Daoy (cell line): ENCODE measurements at places on chromosomes 6 and 20.

GRCh38 chr6:14510038-14510437 is 392.5 kb downstream of the CD83 start:
- no peak for DNase-seq

GRCh38 chr6:32607988-32608298 is 18.3 kb upstream of the HLA-DRB1 start:
- no peak for DNase-seq

DNA sequence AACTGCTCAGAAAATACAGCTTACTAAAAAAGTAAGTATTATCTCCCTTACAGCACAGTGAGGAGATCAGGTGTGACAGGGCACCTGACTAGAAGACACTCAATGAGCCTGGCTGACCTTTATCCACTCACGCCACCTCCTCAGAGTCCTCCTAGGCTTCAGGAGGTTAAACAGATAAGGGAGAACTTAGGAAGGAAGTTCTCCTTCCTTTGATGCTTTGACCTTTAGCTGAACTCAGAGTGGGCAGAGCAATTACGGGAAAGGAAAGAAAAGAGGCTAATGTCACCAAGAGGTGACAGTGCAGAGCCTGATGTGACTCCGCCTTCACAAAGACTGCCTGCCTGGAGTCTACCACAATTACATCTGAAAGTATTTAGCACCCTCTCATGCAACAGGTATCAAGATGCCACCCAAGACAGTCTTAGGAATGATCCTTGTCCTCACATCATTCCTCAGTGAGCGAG is 36.7 kb downstream of the MAN1A1 start:
- no peak for DNase-seq

DNA sequence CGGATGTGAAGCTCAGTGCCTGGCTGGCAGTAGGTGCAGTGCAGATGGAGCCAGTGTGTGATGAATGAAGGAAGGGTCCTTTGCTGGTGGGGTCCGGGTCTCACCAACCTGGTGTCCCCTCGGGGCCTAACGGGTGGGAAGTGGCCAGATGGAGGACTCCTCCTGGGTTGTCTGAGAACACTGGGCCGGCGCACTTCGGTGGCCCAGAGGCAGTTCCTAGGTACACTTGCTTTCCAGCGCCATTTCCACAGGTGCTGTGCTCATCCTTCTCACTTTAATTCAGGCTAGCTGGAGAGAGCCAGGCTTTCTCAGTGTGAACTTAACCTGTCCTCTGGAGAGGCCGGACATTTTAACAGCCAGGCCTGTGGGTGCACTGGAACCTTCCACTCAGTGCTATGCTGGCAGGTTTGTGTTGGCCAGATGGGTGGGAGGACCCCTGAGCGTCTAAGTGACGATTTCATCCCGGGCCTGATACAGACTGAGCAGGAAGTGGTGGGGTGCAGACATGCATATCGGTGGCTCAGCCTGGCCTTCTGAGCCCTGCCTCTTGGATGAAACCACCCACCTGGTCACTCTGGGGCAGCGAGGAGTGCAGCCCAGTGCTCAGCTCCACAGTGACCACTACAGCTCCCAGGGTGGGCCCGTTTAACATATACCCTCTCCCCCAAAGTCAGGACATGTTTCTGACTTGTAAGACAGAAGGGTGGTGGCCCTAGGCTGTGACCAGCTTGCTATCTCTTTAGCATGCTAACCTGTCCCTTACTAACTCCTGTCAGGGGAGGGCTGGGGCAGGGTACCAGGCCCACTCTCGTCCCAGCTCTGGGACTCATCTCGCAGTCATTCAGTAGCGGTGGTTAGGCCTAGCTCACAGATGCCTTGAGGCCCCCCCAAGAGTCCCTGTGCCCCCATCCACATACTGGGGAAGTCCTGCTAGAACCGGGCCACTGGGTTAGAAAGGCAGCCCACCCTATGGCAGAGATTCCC is 8.2 kb upstream of the PYGB start:
- DNase-seq, result no peak

DNA sequence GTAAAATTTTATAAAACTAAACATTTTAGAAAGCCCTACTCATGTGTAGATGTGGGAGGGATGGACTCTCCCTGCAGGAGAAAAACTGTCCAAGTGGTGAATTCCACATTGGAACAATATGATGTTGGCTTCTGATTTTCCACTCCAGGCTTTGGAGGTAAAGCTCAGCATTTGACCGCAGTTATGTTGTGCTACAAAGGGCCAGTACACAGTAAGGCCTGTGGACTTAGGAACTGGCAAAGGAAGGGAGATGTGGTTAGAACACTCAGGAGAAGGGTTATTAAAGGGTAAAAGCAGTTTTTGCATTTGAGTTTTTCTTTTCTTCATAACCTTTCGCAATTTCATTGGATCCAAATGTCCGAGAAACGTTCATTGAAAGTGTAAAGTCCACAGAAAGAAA is 150.3 kb upstream of the SASH1 start:
- peak; percentile 93 for DNase-seq

GRCh38 chr20:39775110-39775509 is 813.0 kb downstream of the DHX35 start:
- DNase-seq, result peak; percentile 10

DNA sequence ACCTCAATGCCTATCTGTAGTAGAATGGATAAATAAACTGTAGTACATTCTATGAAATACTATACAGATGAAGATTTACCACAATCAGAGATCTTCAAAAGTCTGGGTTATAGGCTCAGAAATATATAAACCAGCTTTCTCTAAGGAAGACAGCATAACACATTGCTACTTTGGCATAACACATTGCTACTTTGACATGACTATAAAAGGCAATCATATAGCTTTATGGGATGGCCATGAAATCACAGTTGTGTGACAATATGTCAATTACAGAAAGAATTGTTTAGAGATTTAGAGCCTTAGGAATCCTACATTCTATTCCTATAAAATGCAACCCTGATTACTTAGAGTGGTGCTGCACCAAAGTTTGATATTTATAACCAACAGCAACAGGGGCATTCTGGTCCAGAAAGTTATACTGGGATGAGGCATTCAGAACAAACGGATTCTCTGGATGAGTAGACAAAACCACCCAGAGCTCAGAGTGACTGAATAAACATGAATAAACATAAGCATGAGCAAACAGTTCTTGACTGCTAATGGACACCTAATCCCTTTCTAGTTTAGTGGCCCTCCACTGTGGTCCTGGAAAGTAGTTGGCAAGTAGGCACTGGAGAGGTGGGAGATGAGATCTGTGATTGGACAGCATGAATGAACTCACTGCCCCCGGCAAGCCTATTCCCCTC is 12.0 kb downstream of the TTI1 start:
- DNase-seq, result no peak

GRCh38 chr20:52242237-52243230 is 51.0 kb upstream of the ZFP64 start:
- no peak for DNase-seq

DNA sequence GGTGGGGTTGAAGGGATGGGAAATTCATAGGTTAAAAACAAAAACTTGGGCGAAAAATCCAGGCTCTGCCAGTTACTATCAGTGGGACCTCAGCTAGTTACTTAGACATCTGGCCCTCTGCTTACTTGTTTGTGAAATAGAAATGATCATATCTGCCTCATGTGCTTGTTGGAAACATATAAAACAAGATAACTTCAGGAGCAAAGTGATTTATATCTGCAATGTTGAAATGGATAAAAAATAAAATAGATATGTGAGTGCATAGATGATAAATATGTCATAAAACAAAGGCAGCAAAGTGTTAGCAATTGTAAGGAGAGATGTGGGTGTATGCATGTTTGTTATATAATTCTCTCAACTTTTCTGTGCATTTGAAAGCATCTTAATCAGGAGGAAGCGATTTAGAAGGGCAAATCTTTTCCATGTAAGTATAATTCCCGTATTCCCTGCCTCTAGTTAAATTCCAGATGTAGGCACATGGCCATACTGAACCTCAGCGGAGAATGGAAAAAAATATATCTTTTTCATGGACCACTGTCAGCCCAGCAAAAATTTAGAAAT is 579.0 kb upstream of the FLRT3 start:
- DNase-seq, result no peak

DNA sequence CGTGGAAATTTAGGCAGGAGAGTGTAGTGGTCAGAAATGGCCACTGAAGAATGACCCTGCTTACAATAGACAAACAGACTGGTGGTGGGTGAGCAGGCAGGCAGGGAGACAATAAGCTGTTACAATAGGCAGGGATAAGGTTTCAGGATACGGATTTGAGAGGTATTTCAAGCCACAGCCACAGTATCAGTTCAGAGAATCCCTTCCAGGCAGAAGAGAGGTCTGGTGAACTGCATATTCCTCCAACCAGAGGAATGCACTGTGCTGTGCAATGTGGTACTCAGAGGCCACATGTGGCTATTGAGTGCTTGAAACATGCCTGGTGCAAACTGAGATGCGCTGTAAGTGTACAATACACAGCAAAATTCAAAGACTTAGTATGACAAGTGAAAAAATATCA is 20.6 kb downstream of the RMND1 start:
- no peak for DNase-seq

DNA sequence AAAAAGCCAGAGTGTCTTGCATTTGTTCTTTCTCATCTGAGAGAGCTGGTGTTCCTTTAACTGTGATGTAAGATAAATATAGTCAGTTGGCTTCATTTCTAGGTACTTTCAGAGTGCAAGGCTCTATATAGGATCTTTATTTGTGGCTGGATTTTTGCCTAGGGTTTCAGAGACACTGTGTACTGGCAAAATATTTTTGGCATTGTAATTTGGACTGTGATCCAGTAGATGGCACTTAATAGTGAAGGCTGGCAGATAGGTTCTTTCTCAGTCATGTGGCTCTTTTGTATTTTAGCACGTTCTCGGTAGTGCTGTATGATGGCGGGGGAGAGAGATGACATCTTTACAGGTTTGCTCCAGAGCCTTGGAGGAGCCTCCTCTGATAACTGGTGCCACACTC is 26.8 kb upstream of the SLC35B3 start:
- no peak for DNase-seq

- DNase-seq, result no peak
Measured at GRCh38 chr6:166346965-166347364, 4.6 kb upstream of the SFT2D1 start.

GRCh38 chr6:125868252-125868651 is 77.5 kb downstream of the NCOA7 start:
- no peak for DNase-seq

GRCh38 chr20:40390654-40391053 is 298.4 kb downstream of the MAFB start:
- peak; percentile 5 for DNase-seq

GRCh38 chr20:22207280-22207679 is 377.1 kb downstream of the FOXA2 start:
- no peak for DNase-seq

DNA sequence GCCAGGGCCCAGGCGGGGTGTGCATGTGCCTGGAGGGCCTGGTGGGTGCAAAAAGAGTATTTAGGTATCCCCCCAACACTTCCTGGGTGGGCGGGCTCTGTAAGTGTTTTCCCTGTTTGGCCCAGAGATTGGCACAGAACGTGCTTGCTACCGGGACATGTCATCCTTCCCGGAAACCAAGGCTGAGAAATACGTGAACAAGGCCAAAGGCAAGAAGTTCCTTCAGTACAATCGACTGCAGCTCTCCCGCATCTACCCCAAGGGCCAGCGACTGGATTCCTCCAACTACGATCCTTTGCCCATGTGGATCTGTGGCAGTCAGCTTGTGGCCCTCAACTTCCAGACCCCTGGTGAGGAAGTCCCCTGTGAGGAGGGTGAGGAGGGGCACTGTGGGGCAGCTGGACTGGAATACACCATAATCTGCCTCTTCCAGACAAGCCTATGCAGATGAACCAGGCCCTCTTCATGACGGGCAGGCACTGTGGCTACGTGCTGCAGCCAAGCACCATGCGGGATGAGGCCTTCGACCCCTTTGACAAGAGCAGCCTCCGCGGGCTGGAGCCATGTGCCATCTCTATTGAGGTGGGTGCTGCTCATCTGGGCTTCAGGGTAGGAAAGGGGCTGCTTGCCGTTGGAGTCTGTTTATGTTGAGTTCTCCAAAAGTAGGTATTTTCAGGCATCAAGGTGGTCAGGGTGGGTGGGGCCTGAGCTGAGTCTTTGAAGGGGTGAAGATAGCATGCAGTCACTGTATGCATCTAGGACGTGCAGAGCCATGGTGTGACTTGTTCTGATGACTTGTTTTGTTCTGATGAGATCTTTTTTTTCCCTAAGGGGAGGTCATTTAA is 35.2 kb downstream of the PLCG1 start:
- no peak for DNase-seq

DNA sequence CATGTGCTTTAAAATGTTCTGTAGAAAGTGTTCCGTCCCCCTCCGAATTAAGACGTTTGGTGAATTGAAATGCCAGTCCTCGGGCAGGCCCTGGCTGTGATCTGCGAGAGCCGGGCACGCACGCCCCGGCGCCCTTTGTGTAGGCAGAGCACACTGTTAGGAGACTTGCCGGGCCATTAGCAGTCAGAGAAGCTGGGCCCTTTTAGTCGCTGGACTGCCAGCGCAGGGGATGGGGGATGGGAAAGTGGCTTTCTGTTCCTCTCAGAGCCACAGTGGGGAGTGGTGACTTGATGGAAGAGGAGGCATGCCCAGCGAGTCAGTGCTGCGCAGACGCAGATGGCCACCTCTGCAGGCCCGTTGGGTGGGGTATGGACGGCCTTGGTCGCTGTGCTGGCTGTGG is 2.2 kb downstream of the PPP1R3G start:
- no peak for DNase-seq

DNA sequence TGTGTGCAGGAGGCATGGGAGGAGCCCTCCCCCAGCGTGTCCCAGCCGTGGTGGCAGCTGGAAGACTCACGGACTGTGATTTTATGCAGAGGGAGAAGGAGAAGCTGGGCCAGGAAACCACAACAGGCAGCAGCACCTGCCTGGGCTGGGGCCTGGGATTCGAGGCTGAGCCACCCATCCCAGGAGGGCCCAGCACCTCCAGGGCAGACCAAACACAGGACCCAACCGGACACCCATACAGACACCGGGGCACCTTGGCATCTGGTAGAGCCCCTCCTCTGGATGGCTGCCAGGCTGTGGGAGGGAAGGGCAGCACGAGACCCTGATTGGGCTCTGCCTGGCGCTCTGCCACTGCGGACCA is 41.7 kb upstream of the CHRNA4 start:
- DNase-seq, result no peak

GRCh38 chr6:7721649-7722048 is 4.2 kb upstream of the BMP6 start:
- peak; percentile 27 for DNase-seq

GRCh38 chr6:71229477-71229876 is 59.1 kb upstream of the OGFRL1 start:
- DNase-seq, result no peak
